ENCODE measurements at places on chromosomes 7 and 10.

DNA sequence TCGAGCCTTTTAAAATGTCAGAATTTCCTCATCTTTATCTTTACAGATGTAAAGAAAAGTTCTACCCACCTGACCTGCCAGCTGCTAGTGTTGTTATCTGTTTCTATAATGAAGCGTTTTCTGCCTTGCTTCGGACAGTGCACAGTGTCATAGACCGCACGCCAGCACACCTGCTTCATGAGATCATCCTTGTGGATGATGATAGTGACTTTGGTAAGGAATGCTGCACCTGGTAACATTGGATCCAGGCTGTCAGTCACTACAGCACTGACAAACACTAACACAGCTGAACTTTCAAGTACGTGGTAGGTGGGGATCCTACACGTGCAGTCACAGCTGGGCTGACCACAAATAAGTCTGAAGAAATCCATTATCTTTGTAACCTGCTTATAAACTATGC, 77.6 kb downstream of the GALNT11 start:
- no peak for DNase-seq

DNA sequence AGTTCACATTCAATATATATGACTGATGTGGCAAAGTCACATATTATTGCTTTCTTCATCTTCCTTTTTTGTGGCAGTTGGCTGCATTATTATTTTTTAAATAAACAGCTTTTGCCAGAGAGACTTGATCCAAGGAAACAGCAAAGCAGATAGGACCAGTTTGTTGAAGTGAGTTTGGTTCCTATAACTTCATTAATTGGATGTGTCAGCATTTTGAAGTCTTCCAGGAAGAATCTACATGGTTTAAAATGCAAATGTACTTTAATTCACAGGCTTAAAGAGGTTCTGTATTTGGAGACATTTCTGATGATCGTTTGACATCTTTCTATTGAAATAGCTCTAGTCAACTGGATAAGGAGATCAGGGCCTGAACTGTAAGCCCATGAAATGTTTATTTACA, 13.2 kb downstream of the UBE2D1 start:
- DNase-seq = no peak

DNA sequence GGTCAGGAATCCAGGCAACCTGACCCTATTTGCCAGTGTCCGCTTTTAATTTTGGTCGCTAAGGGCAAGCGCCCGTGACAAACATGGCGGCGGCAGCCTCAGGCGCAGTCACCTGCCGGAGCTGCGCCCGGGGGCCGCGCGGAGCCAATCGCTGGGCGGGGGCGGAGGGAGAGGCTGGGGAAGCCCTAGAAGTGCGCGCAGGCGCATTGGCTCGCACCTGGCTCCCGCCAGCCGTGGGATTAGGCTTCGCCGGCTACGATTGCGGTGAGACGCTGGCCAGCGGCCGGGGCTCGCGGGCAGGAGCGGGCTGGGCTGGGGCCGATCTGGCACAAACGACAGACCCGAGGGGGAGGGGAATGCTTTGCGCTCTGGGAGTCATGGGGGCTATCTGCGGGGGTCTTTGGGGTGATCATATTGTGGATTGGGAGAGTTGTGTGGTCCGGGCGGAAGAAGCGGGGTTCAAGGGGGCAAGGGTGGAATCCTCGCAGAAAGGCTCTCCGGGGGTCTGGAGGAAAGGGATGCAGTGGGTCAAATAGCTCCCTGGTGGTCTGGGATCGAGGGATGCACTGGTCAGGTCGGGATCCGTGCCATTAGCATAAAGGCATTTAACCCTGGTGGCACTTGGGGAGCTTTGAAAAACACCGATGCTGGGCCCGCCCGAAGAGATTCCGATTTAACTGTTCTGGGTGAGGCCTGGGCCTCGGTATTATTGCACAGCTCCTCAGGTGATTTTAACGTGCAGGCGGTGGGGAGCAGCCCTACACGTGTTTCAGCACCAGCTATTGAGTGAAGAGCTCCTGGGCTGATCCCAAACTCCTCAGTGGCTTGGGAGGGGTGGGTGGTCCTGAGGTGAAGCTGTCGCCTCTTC, 10.1 kb upstream of the C10orf95 start:
- DNase-seq = peak; percentile 90

DNA sequence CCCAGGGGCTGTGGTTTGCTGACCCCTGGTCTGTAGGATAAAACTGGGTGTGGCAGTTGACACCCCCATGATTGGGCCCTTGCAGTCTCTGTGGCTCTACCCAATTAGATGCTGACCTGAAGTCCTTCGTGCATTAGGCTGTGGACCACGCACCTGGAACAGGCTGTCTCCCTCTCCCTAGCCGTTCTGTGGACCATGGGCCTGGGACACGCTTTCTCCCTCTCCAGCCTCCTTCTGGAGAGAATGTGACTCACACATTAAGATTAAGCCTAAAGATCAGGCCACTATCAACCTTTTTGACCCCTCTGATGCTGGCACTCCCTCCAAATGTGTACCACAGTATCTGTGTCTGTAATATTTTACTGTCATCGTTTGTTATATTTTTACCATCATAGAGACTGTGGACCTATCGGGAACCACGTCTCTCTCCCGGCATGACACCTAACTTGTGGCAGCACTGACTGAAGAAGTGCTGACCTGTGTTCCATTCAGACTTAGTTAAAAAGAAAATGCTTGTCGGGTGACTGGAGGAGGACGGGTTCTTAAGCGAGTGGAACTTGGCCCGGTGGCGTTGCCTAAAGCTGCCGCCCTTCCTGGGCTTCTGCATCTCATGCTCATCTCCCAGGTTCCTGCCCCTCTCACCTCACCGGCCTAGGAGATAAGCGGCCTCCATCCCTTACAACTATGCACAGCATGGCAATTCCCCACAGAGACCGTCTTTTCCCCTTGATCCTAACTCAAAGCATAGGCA, 92.8 kb downstream of the WDR37 start:
- DNase-seq = no peak

GRCh38 chr10:137031-137430, 1.8 kb downstream of the ZMYND11 start:
- DNase-seq = no peak

DNA sequence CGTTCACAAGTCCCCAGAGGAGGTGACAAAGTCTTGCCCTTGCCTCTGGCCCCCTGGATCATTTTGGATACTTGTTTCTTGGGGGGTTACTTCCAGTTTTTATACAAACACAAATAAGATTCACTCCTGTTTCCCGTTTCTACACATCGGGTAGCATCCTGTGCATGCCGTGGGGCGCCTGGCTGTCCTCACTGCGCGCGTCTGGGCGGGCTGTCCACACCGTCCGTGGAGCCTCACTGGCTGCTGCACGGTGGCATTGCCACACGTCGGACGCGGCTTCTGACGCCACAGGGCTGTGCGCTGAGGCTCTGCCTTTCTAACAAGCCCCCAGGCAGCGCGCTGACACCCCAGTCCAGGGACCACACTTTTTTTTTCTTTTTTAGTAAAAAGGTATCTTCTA, 18.4 kb downstream of the BNIP3 start:
- no peak for DNase-seq

GRCh38 chr7:139771001-139771956, 6.5 kb downstream of the HIPK2 start:
- DNase-seq = no peak

DNA sequence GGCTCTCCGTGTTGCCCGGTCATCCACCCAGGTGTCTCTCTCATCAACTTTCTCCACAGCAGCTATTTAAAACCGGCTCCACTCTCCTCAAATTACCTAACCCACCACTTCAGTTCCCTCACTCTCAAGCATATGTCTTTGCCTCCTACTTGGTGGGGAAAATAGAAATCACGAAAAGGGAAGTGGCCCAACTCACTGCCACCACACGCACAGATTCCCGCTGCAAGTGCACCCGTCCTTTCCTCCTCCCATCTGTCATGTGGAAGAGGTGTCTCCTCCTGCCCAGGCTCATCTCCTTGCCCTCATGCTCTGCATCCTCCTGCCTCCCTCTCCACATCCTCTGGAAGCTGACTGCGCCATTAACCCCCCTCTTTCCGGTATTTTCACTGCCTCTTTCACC, 80.8 kb upstream of the MKX start:
- no peak for DNase-seq

DNA sequence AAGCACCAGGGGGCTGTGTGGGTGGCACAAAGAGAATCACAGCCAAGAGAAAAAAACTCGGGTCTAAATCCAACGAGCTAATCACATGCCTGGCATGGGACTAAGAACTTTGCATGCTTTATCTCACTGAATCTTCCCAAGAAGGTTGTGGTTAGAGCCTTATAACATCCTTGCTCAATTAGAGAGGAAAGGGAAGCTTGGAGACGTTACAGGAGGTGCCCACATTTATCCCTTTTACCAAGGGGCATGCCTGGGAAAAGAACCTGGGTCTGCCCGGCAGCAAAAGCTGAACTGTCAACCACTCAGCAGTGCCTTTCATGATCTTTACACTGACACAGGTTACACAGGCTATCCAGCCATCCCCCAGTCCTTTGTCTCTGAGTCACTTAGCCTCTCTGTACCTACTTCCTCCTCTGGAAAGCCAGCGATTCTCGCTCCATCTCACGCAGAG, 190.1 kb downstream of the PRPF18 start:
- no peak for DNase-seq

DNA sequence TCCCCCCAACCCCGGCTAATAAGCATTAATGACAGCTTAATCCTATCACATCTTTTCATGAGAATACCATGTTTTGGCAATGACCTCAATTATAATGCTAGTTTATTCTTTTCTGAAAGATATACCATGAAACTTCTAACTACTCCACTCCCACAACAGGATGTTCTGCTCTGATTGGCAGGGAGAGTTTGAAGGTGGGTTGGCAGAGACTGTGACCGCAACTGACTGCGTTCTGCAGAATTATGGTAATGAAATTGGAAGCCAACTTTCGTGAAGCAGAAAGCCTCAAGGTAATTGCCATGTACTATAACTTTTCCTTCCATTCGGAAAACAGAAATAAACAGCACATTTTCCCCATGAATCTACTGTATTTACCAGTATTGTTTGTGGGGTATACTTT, 288.2 kb upstream of the SEMA3D start:
- no peak for DNase-seq

DNA sequence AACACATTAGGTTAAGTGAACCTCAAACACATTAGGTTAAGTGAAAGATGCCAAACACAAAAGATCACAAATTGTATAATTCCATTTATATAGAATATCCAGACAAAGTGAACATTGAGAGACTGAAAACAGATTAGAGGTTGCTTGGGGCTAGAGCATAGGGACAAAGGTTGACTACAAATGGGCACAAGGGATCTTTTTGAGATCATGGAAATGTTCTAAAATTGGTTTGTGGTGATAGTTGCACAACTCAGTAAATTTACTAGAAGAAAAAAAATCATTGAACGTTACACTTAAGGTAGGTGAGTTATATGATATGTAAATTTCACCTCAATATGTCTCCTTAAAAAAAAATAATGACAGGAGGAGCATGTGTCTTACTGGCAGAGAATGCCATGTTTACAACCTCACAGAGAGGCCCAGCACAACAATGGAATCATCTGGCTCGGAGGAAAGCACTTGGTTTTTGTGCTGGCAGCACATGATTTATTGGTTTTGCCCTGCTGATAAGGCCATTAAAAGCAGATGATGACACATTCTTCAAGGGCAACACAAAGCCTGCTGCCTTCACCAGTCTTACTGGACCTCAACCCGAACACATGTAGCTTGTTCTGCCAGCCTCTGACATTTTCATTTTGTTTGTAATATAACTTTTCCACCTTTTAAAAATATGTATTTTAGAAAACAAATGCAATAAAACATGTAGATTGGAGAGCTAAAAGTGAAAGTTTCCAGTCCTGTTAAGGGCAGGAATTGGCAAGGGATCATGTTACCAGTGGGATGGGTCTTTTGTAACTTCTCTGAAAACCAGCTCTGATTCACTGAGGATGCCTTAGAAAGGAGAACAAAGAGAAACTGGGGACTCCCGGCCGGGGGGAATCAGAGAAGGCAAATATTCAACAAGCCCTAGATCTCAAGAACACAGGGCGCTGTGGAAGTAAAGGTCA, 11.9 kb upstream of the LMOD2 start:
- DNase-seq = no peak

GRCh38 chr7:29000717-29001076, 42.6 kb upstream of the TRIL start:
- no peak for DNase-seq

GRCh38 chr10:103333934-103334520, 16.9 kb downstream of the PCGF6 start:
- no peak for DNase-seq

Data from stimulated activated CD4-positive, alpha-beta T cell treated with anti-CD3 and anti-CD28 coated beads, Interleukin-1b, Interleukin-23, amount 100 ng/mL, for 1 hour (primary cell).